ENCODE measurements at places on chromosomes 16 and 17.

- DNase-seq: no peak
These were observed 26.3 kb downstream of the ZZEF1 start for GRCh38 chr17:4116516-4116915.

GRCh38 chr17:72498364-72499210 lies 377.8 kb downstream of the SOX9 start:
- DNase-seq: no peak

DNA sequence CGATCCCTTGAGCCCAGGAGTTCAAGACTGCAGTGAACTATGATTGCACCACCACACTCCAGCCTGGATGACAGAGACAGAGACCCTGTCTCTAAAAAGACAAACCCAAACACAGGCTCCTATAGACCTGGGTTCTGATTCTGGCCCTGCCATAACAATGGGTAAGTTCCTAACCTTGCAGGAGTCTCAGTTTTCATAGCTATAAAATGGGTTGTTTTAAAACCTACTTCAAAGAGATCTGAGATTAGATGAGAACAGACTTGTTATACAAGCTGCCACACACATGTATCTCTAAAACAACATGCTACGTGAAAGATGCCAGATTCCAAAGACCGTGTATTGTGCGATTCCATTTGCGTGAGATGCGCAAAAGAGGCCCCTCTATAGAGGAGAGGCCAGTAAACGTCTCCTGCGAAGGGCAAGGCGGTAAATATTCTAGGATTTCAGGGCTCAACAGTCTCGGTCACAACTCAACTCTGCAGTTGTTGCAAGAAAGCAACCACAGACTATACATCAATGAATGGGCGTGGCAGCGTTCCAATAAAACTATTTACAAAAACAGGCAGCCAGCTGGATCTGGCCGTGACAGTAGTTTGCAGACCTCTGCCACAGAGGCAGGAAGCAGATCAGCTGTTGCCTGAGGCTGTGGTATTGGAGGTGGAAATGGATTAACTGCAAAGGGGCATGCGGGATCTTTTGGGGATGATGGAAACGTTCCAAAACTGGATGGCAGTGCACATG lies 5.9 kb downstream of the CORO7 start:
- DNase-seq: no peak

DNA sequence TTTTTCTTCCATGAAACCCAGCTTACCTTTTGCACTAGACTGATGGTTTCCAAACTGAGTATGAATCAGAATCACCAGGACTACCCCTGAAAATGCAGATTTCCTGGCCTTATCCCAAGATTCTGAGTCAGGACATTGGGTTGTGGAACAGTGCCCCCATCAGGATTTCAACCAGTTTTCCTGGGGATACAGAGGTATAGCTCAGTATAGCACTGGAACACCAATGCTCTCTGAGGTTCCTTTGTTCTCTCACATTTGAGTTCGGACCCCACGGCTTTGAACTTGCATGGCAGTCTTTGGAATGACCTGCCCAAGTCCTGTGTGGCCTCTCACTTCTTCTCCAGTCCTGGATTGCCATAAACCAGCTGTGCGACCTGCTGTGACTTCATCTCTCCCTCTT lies 12.8 kb upstream of the CCL8 start:
- DNase-seq: no peak

GRCh38 chr17:63822537-63822936 lies 4.7 kb upstream of the PSMC5 start:
- no peak for DNase-seq

DNA sequence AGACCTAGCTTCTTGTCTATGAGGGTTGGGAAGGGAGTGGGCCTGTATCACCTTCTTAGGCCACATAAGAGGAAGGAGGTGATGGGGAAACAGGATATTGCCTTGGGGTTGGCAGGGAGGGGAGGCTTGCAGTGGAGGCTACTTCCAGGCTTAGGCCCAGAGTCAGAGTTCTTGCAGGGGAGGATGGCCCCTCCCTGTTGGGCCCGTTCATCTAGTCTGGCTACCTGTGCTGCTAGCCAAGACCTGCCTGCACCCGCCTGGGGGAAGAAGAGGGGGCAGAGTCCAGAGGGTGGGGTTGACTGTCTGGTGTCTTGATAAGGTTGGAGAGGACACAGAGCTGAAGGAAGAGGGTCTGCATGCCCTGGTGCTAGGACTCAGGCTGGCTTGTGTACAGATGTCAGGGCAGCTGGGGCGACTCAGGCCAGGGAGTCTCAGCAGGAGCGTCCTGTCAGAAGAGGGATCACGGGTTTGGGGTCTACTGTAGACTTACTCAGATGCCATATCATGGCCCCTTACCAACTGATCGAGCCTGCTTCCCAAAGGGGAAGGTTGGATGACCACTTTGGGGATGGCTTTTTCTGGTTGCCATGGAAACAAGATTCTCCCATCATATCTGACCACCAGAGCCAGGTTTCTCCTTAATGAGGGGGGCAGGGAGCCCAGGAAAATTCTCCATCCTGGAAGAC lies 5.3 kb downstream of the KDM6B start:
- no peak for DNase-seq

GRCh38 chr17:61447358-61447757 lies 4.9 kb upstream of the TBX4 start:
- DNase-seq: no peak
